Aorta (tissue), 5 donors: ENCODE measurements at places on chromosomes 11 and 22. TPM values are rescaled to one million over a fixed set of nuclear protein-coding genes. Genes with fewer than 3 reads are reported as not detected.
A peak's percentile ranks its signal among the peaks of the same experiment; 100 is the strongest.

DNA sequence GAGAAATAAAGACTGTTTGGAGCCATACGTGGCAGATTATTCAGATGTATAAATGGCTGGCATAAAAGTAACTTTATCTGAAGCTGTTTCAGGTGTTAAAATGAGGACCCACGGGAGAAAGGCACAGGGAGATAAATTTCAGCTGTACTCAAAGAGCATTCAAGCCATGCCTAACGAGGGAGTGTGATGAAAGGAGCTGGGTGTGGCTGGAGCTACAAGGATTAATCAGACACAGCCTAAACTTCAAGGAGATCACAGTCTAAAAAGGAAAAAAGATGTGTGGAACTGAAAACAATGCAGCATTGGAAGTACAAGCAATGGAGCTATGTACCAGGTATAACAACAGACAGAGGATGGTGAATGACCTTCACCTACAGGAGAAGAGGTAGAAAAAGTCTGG is 120.8 kb upstream of the APOA1 start:
- no peak for DNase-seq

- DNase-seq: no peak
Measured at GRCh38 chr11:18704698-18705097, 6.1 kb downstream of the TMEM86A start.

DNA sequence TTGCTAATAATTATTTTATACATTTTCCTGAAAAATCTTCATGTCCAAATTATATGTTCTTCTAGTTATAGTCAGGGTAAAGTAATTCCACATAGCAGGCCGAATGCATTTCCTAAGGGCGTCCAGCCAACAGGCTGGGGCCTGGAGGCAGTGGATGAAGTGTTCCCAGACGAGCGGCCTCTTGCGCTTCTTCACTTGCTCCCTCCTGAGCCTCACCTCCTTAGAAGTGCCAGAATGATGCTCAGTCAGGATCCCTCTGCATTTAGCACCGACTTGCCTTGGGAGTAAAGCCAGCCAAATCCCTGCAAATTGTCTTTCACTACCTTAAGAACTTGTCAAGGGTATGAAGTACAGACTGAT is 1.5 kb downstream of the OLFML1 start:
- no peak for DNase-seq

GRCh38 chr22:30301995-30302809 is 12.9 kb upstream of the CASTOR1 start:
- DNase-seq: peak; percentile 87

GRCh38 chr11:11966826-11967668 is 41.4 kb downstream of the DKK3 start:
- peak; percentile 84 for DNase-seq

- DNase-seq: no peak
Measured at GRCh38 chr11:64542172-64543125, 48.6 kb upstream of the SLC22A12 start.

- DNase-seq: no peak
Measured at GRCh38 chr11:16777613-16777975, 39.1 kb downstream of the C11orf58 start.

DNA sequence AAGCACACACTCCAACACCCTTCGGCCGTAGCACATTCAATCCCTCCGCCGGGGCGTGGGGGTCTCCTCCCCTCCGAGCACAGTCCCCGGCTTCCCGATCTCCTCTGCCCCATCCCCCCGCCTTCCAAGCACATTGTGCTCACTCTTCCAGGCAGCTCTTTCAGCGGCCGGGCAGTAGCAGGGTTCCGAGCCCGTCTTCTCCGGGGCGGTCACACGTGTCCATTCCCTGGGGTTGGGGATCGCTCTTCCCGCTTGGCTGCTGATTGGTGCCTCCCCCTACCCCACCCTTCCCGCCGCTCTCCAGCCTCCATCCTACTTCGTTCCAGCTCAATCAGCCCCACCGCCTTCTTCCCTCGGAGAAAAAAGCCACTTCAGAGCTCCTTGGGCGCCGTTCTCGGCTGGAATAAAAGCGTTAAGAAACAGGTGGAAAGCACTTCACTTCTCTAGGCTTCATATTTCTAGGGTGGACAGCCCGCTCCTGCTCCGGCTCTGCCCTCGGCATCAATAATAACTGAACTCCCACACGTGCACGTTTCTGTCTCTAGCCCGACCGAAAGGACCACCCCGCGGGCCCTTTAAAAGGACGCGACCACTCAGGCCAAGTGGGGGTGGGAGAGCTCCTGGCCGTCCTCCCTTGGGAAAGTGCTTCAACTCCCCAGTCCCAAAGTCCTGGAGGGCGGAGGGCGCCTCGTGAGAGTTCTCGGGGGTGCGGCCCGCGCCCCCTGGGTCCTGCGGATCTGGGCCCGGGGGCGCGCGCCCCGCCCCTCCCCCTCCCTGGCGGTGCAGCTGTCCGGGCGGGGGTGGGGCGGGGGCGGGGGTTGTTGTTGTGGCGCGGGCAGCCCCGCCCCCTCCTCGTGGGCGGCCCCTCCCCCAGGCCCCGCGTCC is 464 bp upstream of the CECR2 start:
- DNase-seq: no peak

DNA sequence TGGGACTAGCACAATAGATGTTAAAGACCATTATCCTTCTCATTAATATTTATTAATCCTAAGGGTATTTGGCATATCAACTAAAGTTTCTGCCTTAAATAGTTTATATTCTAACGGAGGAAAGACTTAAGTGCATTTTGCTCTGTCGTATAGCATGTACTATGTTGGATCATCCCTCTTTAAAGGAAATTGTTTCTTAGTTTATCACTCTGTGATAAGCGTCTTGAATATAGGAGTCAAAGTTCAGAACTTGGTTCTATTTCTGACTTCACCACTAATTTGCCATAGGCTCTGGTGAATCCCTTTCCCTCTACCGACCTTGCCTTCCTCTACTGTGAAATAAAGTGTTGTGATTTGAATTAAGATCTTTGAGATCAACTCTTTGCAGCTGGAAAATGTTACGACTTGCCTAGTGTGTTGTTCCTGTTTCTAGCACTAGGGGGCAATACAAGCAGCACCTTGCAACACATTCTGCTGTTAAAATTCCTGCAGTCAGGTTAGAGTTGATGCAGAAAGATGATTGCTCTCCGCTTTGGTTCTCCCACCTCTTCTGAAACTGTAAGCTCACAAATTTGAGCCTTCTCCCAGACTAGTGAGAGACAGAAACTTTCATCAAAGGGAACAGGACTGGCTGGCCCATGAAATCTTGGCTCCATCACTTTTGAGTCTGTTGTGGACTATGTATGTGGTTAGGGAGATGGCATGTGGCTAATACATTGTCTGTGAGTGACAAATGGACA is 27.8 kb upstream of the ZNRF3 start:
- no peak for DNase-seq

- no peak for DNase-seq
Measured at GRCh38 chr11:116984589-116984988, 113.6 kb downstream of the SIK3 start.

DNA sequence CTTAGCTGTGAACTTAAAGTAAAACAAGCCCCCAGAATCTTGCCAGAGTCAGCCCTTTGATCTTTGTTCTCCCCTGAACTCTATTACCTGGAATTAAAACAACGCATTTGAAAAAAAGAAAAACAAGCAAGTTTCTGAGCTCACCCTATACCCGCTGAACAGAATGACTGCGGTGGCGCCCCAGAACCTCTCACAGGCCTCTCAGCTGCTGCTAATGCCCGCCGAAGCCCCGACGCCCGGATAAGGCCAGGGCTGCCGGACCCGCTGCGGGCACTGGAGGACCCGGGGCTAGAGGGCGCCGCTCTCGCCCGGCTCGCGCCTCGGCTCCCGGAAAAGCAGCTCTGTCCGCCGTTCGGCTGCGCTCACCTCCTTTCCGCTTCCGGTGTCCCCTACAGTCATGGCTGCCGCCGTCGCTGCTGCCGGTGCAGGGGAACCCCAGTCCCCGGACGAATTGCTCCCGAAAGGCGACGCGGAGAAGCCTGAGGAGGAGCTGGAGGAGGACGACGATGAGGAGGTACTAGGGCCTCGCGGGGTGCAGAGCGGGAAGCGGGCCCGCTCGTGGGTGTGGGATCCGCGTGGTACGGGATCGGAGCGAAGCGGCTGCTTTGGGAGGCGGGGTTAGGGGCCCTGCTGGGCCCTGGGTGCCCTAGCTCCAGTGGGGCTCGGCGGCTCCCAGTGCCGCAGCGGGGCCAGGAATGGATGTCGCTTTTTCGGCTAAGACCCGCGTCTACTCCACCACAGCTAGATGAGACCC is at the start of gene TOMM22:
Gene TOMM22 (plus strand): TSS at position 376 of the 754 bp plus-strand sequence. CDS start 22 bp downstream, at position 398.
- DNase-seq: peak; percentile 92

DNA sequence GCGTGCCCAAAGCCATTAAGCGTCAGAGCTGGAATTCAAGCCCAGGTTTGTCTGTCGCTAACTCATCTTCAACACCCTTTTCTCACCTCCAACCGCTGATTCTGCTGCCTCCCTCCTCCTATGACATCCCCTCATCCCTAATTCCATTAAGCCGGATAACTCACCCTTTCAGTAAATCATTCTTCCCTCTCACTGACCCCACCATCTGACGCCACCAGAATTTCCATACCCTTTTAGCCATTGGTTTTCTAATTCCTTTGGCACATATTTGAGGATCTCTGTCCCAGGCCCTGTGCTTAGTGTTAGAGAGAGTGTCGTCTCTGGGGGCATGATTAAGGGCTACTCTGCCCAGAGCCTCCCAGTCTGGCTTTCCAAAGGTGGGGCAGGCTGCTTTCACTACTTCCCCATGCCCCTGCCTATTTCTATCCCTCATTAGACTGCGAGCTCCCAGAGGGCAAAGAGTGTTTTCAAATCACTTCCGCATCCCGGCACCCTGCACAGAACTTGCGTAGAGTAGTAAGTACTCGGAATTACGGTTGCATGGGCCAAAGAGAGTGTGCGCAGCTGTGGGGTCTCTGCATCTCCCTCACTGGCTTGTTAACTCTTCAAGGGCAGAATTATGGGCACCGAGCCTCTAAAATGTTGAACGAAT is 3.9 kb downstream of the KLHL35 start:
- DNase-seq: peak; percentile 36

RAG2 gene
- not detected for total RNA-seq

ZP1 gene
- not detected for total RNA-seq

SMTNL1 gene
- not detected for total RNA-seq
